ENCODE measurements at places on chromosomes 12 and 14.

DNA sequence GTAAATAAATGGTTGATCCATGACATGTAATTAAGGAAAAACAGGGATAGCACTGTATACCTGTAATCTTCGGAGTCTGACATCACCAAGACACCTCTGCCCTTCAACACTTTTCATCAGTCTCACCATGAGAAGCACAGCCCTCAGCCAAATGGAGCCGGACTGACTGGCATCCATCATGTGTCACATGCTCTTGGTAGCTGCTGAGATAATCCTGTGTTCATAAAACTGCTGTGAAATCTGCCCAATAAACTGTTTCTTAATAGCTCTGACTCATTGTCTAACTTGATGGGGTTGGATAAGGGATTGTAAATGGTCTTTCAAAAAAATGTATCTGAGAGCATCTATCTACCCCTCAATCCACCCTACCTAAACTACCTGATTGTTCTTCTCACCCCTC is 33.6 kb downstream of the KCNH5 start:
- DNase-seq: no peak

- DNase-seq: no peak
These were observed 70.4 kb upstream of the RIN3 start for GRCh38 chr14:92443167-92443566.

DNA sequence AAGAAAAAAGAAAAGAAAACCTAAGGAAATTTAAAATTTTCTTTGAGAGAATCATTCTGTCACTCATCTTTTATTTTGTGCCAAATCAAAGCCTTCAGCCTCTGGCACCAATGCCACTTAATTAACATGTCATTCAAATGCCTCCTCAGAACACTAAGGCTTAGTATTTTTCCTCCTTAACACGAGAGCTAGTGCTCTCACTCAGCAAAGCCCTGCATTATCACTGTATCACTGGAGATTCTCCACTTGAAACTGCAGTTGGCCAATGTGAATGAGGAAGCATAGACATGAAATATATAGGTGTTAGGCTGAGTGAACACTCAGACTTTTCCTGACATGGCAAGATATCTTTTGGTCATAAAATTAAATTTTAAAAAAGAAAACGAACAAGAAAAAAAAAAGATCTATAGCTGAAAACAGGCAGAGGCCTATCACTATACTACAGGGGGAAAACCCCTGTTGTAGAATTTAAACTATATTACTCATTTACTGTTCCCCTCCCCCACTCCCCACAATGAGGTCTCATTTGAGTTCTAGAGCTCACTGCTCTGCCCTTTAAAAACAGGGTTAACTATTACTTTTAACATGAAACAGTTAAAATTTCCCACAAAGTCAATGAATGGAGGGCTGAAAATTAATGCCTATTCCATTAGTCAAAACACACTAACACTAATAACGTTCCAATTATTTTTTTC is 5.1 kb downstream of the MBIP start:
- no peak for DNase-seq

DNA sequence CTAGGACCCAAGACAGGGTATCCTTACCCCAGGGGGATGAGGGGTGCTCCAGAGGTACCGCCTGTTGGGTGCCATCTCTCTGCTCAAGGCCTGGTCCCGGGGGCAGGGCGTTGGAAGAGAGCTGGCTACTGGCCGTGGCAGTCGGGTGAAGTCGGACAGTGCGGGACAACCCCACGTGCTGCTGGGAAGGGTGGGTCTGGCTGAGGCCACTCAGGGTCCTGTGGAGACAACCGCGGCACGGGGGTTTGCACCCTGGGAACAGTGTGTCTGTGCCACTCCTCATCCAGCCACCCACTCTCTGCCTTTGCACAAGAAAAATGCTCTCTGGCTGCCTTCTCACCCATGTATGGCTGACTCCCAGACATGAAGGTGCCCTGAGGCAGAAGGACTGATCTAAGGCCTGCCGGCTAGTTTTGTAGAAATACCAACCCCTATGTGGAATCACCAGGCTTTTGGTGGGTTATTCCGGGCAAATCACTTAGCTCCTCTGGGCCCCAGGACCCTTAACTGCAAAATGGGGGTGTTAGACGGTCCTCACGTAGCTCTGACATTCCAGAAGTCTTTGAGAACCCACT is 56.5 kb downstream of the LTBP2 start:
- DNase-seq: no peak

DNA sequence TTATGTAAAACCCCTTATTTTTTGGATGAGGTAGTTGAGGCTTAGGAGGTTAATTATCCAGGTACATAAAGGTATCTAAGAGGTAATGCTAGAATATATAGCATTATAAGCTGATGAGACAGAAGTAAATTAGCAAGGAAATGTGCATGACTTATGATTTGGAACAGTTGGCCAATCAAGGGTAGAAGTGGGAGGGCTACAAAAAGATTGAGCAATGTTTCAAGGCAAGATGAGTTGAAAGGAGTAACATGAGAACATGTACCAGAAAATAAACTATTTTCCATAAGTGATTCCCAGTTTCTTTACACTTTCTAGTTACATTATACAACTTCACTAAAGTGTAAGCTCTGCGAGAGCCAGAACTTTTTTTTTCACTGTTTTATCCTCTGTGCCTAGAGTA is 290.9 kb downstream of the LRIG3 start:
- no peak for DNase-seq

DNA sequence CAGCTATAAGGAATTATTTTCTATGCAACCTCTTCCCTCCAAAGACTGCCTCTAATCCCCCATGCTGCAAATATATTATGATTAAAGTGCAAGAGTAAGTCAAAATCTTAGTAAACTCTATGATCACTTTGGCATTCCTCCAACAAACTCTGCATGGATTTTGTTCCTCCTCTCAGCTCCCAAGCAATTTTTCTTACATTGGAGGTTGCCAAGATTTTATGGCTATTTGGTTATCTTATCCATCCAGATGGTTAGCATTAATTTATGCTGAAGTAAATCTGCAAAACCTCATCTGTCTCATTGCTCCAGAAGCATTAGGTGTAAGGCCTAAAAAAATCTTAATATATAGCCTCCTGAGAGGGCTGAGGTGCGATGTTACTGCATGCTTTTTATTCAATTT is 228.1 kb downstream of the CHST11 start:
- no peak for DNase-seq

DNA sequence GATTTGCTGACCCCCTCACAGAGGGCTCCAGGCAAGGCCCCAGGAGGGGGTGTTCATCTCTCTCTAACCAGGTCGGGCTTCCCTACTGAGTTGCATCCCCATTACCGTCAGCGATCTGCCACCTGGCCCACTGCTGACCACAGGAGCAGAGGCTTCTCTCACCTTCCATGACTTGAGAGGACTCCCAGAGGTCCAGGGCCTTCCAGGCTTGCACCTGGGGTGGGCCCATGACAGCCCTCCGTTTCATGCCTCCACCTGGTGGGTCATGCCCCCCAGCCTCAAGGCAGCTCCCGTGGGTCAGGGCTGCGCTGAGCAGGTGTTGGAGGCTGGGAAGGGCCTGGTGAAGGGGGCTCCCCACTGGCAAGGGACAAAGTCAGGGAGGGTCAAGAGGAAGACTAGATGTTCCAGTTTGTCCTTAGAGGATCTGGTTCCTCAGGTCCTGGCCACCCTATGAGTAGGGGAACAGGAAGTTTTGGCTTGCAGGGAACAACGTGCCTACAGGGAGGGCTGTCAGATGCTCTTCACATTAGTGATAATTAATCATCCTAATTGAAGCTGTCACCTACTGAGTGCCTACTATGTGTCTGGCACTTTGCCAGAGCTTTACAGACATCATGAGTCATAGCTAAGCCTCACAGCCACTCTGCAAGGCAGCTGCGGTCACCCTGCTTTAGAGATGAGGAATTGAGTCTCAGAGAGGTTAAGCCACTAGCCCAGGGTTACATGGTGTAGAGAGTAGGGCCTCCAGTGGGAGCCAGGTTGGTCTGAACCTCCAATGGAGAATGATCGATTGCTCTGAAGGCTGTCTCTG is 13.8 kb downstream of the NFKBIA start:
- DNase-seq: no peak

DNA sequence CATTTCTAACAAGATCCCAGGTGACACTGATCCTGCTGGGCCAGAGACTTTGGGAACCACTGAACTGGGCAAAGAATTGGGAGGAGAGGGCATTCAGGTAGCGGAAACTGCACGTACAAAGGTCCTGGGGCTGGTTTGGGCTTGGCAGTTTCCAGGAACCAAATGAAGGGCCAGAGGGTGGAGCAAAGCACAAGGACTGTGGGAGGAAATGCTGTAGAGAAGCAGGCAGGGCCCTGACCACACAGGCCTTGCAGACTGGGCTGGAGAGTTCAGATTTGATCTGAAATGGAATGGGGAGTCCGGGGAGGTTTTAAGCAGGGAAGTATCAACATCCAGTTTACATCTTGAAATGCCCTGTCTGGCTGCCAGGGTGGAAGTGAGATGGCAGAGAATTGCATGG is 195.1 kb downstream of the PHETA1 start:
- DNase-seq: no peak

DNA sequence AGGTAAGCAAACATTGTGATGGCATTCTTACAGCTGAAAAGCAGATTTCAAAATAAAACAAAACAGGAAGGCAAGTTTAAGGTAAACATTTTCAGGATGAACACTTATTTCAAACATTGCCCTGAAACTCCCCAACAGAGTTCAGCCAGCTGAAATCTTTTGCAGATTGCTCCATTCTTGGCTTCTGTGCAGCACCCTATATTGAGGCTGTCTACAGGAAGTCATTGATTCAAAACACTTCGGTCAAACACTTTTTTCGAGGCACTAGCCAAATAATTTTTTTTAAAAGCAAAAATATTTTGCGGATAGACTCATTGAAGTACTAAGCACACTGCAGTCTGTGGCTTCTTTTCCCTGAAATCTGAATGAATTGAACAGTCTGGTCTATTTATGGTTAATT is 318.1 kb upstream of the PDE3A start:
- DNase-seq: no peak

DNA sequence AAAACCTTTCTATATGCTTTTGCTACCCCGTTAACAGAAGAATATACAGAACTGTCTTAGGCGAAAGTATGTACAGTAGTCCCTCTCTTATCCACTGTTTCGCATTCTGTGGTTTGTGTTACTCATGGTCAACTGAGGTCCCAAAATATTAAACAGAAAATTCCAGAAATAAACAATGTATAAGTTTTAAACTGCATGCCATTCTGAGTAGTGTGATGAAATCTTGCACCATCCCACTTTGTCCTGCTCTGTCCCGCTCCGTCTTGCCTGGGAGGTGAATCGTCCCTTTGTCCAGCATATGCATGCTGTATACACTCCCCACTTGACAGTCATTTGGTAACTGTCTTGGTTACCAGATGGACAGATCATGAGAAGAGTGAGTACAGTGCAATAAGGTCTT is 70.1 kb upstream of the STRN3 start:
- no peak for DNase-seq

DNA sequence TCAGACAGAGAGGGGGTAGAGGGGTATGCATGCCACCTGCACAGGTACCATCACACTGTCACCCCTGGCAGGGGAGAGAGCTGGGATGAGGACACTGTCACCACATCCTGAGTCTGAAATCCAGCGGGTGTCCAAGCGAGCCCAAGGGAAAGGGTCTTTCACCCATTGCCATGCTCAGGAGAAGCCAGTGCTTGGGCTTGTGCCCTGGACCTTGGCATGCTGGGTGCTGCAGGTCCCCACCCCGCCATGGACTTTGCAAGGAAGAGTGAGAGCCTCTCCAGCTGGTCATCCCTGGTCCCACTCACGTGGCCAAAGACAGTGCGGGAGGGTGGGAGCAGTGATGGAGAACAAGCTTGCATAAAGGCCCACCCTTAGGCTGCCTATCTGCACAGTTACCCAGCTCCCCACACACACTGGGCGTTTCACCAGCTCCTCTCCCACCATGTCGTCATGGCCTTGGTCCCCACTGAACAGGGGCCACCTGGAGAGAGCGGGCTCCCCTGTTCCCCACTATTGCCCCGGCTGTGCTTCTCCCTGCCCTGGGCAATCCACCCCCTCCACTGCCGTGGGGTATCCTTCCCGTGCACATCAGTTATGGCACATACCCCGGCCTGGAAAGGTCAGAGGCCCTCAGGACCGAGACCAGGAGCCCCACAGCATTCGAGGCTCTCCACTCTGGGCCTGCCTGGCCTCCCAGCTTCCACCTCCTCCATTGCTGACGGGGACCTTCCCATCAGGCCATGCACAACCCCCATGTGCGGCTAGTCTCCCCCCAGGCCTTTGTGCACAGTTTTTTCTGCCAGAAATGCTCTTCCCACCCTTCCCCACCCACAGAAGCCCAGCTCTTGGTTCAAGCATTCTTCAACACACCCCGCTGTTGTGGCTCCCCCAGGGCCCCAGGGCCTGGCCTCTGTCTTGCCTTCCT is 58.6 kb upstream of the BCL11B start:
- DNase-seq: no peak

Measured in H54 (cell line).